NCI-H748 treated with DMSO at 0.1 percent for 48 hours (cell line): ENCODE measurements at places on chromosomes 5 and 9.

- DNase-seq = peak; percentile 95
Measured at GRCh38 chr9:123642291-123643278, 286.6 kb downstream of the CRB2 start.

DNA sequence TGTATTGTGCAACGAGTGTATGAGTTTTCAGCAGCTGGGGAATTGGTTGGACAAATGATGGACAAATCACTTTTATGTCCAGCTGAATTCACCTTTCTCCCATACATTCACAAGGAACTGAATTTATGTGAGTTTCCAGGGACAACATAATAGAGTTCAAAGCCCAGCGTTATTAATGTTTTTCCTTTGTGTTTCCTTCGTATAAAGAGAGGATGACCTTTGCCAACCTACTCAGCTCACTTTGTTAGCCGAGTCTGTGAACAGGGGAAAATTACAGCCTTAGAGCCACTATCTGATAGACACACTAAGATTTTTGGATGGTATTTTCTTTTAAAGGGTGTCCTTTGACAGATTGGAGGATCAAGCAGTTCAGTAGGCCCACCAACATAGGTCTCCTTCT, 352.5 kb downstream of the KIF4B start:
- DNase-seq = no peak

DNA sequence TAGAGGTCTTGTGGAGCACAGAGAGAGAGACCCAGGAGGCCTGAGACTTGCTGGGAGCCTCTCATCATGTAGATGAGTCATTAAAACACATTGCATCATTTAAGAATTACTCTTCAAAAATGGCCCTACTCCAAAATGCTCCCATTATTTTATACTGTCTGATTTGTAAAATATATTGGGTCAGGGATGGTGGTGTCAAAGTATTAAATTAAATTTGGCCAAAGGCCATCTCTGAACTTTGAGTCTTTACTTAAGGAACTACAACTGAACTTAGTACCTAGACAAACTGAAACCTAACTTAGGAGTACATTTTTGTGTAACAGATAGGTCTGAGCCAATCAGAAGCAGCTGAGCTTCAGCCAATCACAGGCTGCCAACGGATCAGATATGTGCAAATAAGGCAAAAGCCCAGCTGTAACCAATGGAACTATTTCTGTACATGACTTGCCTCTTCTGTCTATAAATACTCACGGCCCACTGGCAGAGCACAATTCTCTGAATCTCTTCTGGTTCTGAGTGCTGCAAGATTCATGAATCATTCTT, 657.2 kb downstream of the TLE1 start:
- no peak for DNase-seq

- no peak for DNase-seq
Measured at GRCh38 chr5:124104344-124104743, 592.4 kb downstream of the CSNK1G3 start.

- DNase-seq = no peak
Measured at GRCh38 chr9:88980740-88981203, 10.5 kb upstream of the S1PR3 start.

DNA sequence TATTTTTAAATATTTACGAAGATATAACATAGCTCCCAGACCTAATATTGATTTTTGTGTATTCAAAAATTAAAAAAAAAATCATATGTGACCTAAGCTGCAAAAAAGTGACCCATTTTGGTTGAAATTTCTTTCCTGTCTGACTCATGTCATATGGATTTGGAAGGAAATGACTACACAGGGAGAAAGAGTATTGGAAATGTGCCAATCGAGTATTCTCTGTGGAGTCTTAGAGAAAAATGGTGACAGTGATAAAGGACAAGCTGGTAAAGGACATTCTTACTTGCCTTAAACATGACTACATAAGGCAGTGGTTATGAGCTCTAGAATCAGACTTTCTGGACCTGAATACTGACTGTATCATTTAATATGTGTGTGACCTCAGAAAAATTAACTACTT, 262.9 kb upstream of the PTPRD start:
- no peak for DNase-seq

DNA sequence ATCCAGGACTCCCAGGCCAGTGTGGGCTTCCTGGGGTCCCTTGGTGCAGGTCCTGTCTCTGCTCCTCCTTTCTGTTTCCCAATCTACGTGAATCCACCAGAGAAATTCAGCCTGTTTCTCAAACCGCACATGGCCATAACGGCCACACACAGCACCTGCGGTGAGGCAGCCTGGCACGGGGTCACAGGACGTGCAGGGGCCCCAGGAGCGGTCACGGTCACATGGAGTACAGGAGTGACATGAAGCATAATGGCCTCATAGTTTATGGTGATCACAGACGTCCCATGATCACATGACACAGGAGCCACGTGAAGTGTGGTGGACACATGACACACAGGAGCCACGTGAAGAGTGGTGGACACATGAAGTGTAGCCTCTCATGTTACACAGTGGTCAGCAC, 248.5 kb upstream of the IRX4 start:
- DNase-seq = no peak
